Calu3 (cell line): ENCODE measurements at places on chromosomes 4 and X. TPM values are rescaled to one million over a fixed set of nuclear protein-coding genes. Genes with fewer than 3 reads are reported as not detected.

- no peak for DNase-seq
These were observed 42.3 kb upstream of the FAM241A start for GRCh38 chr4:112102875-112103370.

DNA sequence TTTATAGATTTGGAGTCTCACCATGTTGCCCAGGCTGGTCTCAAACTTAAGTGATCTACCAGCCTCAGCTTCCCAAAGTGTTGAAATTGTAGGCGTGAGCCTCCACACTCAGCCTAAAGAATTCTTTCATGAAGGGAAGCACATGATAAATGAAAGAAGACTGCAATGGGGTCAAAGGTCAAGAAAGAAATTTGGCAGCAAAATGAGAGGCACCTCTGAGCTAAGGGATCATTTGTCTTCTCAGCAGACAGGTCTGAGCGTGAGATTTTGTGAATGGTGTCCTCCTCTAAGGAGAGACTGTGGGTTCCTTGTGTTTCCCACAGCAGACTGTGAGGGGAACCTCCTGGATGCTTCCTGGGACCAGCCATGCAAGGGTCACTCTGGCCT lies 57.5 kb upstream of the EGFL6 start:
- no peak for DNase-seq

DNA sequence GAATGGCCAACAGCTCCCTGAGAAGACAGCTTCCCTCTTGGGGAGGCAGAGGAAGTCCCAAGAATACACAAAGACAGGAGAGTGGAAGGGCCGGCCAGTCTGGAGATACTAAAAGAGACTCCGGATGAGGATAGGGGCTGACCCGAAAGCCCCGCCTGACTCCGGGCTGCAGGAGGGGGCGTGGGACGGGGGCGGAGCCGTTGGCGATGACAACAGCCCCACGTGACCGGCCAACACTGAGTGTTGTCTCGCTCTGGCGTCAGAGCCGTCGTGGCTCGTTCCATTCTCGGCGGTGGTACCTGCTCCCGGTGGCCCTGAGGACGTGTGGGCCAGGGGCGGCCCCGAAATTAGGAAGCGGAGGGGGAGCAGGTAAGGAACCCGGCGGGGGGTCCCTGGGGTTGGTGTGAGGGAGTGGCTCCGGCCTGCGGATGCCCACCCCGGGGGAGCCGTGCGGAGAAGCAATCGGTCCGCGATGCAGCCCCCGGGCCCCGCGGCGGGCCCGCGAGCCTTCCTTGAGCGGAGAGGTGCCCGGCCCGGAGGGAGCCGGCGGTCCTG lies at the start of gene BEX4:
TSS of gene BEX4 (plus strand) at position 239 of the 555 bp plus-strand sequence. CDS start 1,046 bp downstream, outside the sequence.
- DNase-seq = peak; percentile 2

- peak; percentile 46 for DNase-seq
These were observed at the start of gene DMD for GRCh38 chrX:33211356-33212260. Gene DMD (minus strand): TSS chrX:33211549. CDS start chrX:33211312, 237 bp downstream.

DNA sequence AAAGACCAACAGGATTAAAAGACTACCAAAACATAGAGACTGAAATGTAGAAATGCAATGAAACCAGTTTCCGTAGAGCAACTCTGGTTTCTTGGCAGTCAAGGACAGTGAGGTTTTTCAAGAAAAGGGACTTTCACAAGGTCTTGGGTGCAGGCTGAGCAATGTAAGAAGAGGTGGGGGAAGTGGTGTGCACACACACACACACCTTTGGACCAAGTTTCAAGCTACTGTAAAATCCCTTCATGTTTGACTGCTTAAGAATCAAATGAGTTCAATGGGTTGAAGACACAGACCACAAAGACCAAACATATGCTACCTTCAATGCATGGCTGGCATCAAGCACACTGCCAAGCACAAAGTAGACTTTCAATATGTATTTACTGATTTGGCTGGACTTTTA lies 17.8 kb upstream of the MCF2 start:
- no peak for DNase-seq

DNA sequence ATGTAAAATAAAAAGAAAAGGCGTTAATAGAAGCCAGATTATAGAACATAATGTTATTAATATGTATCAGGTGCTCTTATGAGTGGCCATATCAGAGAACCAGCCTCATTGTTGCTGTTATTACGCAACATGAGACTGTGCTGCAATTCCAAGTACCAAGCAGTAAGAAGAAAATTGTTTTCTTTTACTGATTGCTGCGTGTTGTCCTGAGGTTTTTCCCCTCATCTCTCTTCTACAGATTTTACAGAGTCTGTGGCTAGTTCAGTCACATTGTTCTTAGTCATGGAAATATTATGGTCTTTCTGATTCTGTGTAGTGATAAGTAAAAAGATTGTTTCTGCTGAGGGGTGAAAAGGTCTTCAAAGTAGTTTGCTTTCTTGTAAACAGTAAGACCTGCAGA lies 55.9 kb downstream of the NPNT start:
- DNase-seq = no peak

GRCh38 chr4:145390571-145390970 lies 91.1 kb upstream of the SMAD1 start:
- no peak for DNase-seq

DNA sequence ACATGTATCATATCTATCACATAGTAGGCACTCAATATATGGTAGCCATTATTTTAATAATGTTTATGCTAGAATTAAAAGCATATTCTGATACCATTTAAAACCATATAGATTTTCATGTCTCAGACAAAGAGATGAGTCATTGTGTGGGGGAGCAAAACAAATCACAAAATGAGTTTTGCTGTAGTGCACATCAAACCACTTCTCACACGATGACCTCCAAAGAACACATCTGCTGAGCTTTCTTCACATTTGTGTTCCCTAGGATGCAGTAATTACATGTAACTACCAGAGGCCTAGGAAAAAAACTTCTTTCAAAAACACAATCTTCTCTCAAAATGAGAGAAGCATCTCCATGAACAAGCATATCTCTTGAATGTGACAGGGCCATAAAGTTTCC lies 56.1 kb upstream of the BRS3 start:
- DNase-seq = no peak

- no peak for DNase-seq
These were observed 55.1 kb downstream of the ZNF330 start for GRCh38 chr4:141275834-141276233.

DNA sequence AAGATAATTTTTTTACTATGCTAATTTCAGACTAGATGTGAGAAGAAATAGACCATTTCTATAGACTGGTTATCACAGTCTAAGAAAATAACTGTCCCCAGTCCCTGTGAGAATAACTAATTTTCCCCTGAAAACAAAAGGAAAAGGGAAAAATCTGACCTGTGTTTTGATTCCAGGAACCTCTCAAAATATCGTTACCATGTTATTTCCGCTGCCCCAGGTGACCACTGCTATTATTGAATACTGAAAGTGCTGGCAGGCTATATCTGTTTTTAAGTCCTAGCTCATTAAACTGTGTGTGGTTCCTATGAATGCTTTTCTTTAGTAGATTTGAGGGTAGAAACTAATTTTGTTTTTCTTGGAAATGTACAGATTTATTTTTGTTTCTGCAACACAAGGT lies 83.6 kb downstream of the GAB1 start:
- DNase-seq = no peak

- no peak for DNase-seq
These were observed 504.3 kb upstream of the ZFP42 start for GRCh38 chr4:187491286-187491685.

GRCh38 chr4:151671541-151672059 lies 89.2 kb downstream of the GATB start:
- DNase-seq = no peak

- DNase-seq = peak; percentile 45
These were observed 242.0 kb downstream of the BCOR start for GRCh38 chrX:39855748-39856129.

GRCh38 chr4:18234108-18234507 lies 212.6 kb upstream of the LCORL start:
- DNase-seq = no peak

- DNase-seq = no peak
These were observed 116.0 kb downstream of the ZNF827 start for GRCh38 chr4:145822581-145822980.

DNA sequence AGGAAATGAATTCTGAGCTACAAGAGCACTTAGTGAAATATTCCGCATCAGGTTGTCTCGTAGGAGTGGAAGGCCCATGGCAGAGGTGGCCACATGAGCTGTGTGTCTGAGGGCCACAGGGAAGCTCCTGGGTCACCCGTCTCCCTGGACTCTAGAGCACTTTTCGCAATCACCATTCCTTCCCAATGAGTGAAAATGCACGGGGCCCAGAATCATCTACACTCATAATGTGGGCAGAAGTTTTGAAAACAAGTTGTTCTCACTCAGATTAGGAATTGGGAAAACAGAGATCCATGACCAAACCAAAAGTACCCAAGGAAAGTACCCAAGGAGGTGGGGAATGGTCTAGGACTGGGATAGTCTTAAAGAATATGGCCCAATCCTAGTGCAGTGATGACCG lies 94.4 kb downstream of the SCD5 start:
- DNase-seq = no peak

- DNase-seq = no peak
These were observed 109.3 kb upstream of the LRPAP1 start for GRCh38 chr4:3641501-3641900.

- no peak for DNase-seq
These were observed 6.7 kb upstream of the UVSSA start for GRCh38 chr4:1340181-1340747.

DNA sequence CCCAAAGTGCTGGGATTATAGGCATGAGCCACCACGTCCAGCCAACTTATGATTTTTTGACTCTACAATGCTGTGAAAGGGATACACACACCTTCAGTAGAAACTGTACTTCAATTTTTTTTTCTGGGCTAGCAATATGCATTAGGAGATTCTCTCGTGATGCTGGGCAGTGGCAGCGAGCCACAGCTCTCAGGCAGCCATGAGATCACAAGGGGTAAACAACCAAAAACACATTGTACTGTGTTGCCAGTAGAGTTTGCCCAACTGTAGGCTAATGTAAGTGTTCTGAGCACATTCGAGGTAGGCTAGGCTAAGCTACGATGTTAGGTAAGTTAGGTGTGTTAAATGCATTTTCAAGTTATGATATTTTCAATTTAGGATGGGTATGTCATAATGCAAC lies 25.7 kb downstream of the RAB33A start:
- no peak for DNase-seq

GRCh38 chr4:57080781-57081650 lies 29.2 kb downstream of the IGFBP7 start:
- peak; percentile 26 for DNase-seq

- DNase-seq = no peak
These were observed 11.8 kb downstream of the NUDT11 start for GRCh38 chrX:51484616-51485015.

DNA sequence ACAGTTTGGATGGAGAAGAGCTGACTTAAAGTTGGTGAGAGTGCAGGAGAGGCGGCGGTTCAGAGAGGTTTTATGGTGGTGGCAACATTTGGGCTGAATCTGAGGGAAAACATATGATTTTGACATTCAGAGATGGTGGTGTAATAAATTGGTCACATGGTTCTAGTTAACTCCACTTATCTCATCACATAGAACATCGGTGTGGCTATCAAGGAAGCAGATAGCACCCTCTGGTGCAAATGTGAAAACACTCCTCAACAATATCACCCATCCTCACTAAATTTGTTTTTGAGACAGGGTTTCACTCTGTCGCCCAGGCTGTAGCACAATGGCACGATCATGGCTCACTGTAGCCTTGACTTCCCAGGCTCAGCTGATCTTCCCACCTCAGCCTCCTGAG lies 28.8 kb downstream of the SUPT20HL2 start:
- no peak for DNase-seq

- DNase-seq = no peak
These were observed 14.9 kb upstream of the PDZD4 start for GRCh38 chrX:153845195-153845594.

DNA sequence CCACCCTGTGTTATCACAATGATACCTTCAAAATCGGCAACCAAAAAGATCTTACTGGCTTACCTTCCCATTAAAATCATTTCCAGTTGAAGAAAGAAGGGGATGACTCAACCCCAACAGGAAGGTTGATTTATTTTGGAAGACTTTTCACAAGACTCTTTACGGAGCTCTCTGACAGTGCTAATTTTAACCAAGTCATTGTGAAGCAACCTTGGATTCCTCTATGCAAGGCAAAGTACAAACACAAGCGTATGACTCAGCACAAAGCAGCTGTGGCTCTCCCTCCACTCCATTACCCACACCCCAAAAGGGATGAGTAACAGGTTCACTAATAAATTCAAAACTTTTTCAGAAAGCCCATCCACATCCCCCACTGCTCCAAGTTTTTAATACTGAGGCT lies 213.8 kb upstream of the FGF13 start:
- DNase-seq = no peak

DNA sequence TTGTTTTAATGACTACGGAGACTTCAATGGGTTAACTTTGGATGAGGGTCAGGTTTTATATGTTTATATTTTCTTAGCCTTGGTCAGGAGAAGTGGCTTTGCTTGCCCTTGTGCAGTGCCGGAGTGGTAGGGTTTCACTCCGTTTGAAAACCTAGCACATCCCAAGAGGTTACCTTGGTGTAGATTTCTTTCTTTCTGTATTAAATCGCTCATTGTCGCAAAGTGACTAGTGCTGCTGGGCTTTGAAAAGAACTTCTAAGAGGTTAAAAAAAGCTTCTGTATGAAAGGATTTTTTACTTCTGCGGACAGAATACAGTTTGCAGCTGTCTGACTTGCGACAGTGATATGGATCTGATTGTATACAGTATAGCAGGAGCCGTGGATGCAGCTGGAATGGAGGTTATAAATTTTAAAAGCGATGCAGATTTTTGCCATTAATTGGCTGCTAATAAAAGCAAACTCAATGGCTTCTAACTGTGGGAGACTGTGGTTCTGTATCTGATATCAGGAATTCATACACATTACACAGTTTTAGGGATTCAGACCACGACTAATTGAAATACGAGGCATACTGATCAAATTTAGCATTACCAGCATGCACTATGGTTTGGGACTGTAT lies 340.9 kb upstream of the PITX2 start:
- no peak for DNase-seq

DNA sequence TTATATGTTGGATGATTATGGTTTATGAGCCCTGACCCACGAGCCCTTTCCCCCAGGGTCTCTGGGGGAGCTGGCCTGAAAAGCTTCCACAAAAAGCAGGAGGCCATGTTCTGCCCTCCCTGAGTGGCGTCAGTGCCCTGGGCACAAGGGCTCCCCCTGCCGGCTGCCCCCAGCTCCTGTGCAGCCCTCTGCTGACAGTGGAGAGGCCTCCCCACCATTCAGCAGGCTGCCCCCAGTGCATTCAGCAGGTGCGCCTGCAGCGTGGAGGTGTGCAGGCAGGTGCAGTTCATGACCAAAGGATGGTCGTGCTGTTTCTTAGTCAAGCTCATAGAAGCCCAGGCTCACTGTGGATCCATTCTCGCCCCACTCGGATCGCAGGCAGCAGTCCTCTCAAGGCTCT lies 12.5 kb upstream of the S100P start:
- DNase-seq = peak; percentile 52

The FAM53A gene
- total RNA-seq = 5.3 and 7.3 TPM in 2 replicates

The SPANXC gene
- not detected in 2 replicates for total RNA-seq

The ATP2B3 gene
- not detected in 2 replicates for total RNA-seq

The ESX1 gene
- total RNA-seq = not detected in 2 replicates

The DKK2 gene
- total RNA-seq = not detected in 2 replicates

The EGF gene
- total RNA-seq = 1.4 and 1.6 TPM in 2 replicates

The USP9X gene
- 87.5 and 89.2 TPM in 2 replicates for total RNA-seq
